ENCODE measurements at places on chromosomes 13 and 19.

DNA sequence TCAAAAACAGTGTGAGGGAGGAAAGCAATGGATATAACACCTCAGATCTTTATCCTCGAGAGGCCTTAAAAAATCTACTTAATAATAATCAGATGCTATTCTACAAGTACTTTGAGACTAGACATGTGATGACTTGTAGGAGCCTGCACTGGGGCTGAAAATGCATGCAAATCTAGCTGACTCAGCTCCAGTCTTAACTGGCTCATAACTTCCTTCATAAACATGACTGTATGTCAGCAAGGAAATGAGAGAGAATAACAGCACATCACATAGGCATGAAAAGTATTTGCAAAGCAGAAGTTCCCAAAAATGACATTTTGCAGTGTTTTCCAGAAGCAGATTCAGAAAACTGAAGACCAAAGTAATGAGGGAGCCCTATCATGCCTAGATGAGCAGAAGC lies 38.1 kb downstream of the PSG5 start:
- DNase-seq, result peak; percentile 91

GRCh38 chr19:53157626-53158025 lies 1.2 kb downstream of the ZNF347 start:
- no peak for DNase-seq

- DNase-seq, result no peak
Measured at GRCh38 chr19:47778954-47779351, 450 bp downstream of the SELENOW start.

DNA sequence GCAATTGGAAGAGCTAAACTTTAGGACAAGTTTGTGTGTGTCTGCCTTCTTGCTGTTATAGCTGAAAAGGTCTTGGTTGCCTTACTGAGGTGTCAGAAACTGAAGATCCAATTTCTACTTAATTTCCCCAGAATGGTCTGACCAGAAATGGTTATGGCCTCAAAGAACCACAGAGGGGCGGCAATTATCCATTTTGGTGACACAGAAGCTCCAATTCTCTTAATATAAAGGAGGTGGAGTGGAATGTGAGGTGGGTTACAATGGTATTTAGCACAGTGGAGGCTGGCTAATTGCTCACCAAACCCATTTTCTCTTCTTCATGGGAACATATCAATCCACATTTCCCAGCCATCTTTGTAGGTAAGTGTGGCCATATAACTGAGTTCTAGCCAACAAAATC lies 1157.2 kb downstream of the OLFM4 start:
- no peak for DNase-seq

DNA sequence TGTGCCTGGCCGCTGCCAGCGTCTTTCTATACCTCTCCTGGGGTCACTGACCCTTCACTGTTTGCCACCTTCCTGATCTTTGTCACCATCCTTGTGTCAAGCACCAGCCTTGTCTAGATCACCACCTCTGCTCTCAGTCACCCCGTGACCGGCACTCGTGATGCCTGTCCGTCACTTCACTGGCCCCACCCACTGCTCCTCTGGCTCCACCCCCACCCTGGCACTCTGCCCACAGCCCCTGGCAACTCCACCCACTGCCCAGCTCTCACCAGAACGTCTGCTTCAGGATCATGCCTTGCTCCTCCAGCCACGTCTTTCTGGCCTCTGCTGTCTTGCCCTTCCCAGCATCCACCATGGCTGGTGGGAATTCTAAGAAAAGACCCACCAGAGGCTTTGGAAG lies 24.8 kb upstream of the PLA2G4C start:
- no peak for DNase-seq

- no peak for DNase-seq
Measured at GRCh38 chr13:80979035-80979641, 638.2 kb upstream of the SPRY2 start.

DNA sequence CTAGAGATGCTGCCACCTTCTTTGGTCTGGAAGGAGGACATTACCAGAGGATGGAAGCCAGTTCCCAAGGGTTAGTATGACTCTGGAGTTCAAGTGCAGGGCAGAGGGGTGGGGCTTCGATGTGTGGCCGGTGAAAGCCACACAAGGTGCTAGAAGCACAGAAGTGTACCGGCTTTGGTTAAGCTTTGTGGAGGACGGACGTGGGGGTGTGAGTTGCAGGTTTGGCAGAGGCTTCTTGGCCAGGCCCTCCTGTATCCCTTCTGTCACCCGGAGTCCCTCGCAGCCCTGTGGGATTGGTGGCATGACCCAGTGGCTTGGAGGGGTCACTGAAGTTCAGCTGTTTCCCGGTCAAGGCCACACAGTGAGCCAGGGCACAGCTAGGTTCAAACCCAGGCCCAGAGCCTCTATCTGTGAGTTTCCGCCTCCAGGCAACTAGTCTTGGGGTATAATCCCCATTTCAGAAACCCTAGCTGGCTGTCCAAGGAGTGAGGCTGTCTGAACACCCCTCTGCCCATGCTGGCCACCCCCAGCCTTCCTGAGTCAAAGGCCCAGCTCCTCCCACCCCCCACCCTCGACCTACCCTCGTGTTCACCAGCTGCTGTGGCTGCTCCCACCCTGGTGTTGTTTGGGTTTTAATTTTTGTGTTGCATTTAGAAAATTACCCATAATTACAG lies 4.6 kb upstream of the SSBP4 start:
- no peak for DNase-seq

DNA sequence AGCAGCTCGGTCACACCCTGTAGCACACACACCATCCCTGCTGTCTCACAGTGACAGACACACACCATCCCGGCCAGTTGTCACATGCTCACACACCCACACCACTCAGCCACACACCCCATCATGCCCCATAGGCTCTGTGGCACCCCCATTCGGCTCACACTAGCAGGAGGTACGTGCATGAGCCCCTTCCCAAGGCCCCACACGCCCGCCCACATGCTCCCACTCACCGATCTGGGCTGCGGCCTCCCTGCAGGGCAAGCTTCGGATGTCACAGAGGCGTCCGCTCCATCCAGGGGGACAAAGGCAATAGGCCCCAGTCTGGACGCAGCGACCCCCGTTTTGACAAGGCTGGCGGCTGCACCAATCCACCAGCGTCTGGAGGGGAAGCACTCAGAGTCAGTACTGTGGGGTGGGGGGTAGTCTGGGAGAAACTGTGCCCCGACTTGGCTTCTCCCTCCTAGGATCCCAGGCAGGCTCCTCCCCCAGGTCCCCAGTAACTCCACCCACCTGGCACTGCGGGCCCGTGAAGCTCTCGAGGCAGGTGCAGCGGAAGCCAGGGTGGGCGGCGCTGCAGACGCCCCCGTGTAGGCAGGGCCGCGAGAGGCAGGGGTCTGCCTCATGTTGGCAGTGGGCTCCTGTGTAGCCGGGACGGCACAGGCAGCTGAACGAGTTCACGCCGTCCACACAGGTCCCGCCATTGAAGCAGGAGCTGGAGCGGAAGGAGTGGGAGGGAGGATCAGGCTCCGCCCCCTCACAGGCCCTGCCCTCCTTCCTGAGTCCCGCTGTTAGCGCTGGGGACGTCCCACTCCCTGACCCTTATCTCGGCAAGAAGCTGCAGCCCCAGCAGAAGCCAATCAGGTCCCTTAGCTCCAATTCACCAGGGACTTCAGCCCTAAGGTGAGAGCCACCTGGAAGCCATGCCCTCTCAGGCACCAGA lies 20.1 kb downstream of the NOTCH3 start:
- no peak for DNase-seq

DNA sequence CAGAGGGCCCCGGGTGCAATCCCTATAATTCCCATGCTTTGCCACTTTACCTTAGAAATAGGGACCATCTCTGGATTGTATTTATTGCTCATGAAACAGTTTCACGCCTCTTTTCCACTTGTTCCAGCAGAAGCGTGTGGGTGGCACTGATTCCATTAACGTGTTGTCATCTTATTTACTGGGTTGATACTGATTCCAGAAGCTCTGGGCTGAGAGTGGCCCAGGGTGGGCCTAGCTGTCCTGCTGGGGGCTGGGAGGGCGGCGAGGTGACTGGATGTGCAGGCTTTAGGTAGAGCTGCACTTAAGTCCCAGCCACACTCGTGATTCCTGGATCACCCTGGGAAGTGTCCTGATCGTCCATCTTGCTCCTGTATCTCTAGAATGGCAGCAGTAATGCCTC lies 155.0 kb downstream of the TEX29 start:
- DNase-seq, result no peak

GRCh38 chr13:41613984-41614661 lies 156.8 kb downstream of the RGCC start:
- peak; percentile 48 for DNase-seq

DNA sequence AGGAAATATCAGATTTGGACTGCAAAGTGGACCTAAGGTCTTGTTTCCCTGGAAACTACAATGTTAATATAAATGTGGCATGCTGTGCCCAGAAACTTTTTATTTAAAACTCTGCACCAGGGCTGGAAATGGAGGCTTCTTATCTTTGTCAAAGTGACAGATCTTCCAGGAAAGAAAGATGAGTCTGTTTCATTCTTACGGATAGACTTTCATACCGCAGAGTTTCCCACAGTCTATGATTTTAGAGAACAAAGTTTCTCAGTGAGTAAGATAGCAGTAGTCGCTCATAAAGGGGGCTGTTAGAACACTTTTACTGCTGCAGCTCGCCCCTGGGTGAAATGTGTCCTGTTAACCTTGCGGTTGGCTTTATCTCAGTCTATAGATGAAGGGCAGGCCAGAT lies 6.7 kb downstream of the CLEC11A start:
- DNase-seq, result no peak
